ENCODE measurements at places on chromosomes 1 and 21.

DNA sequence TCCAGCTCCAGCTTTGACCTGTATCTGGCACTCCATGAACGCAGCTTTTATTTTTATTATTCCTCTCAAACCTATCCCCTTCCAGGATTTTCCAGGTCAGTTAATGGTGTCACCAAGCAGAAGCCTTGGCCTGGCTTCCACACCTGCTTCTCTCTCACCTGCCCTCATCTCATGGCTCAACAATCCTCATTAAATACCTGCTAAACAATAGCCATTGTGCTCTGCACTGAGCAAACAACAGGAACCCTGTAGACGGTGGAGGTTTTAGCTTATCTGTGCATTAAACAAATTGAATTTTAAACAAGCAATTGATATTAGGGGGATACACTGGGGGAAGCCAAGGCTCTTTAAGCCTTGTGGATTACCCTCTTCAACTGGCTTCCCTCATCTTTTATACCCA lies 15.3 kb downstream of the PYCR2 start:
- no peak for DNase-seq

GRCh38 chr1:246110343-246111219 lies 396.5 kb downstream of the SMYD3 start:
- no peak for DNase-seq

DNA sequence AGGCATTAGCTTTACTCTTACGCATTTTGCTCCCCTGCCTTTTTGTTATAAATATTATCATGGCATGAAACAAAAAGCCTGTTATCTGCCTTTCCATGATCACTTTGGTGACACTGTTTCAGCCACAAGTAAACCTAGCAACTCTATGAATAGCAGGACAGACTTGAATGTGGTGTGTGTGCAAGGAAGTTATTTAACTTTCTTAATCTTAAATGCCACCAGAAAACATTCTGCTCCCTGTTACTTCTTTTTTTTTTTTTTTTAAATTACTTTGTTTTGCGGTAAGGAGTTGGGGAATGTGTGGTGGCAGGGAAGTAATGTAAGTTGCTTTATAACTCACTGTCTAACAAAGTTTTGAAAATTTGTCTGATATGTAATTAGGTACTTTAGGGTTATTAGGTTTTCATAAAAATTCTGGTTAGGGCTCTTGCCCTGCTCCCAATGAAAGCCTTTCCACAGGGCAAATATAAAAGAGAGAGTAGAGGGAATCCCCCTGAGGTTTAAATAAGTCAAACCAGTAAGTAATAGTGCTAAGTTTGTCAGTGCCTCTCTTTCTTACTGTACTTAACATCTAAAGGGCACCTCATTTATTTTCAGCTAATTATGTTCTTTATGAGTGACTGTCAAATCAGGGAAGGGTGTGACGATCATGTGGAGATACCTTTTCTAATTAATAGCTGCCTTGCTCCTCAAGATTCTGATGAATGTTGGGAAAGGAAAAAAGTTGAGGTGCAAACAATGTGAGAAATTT lies 39.5 kb downstream of the RASAL2 start:
- no peak for DNase-seq

GRCh38 chr1:62906428-62906886 lies 122.5 kb downstream of the ATG4C start:
- DNase-seq, result no peak

DNA sequence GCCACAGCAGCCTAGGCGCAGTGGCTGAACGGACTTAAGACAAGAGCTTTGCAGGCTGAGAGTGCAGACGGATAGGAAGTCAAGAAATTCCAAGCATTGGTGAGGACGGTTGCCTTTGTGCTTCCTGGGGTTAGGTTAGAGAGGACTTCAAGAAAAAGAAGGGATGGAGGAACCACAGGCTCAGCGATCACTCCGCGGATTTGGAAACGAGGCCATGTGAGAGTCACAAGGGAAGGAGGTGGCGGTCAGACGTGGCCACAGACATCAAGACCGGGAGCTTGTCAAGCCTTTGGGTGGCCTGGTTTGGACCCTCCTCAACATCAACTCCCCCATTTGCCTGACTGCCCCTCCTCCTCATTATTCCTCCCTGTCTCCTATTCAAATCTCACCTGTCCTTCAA lies 62.3 kb downstream of the NID1 start:
- no peak for DNase-seq

DNA sequence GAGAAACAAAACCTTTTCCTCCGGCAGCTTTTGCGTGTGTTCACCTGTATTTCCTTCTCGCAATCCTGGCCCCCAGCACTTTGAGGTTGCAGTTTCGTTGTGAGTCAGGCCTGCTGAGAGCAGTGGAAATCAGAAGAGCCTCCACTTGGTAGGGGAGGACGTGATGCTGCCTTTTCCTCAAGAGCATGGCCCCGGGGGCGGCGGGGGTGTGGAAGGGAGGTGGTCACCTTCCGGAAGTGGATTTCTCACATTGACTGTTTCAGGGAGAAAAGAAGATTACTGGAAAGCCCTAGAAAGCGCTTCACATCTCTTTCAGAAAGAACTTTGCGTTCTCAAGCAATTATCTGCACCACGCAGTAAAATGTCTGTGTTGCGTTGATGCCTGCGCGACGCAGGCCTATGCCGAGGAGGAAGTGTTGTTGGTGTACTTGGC lies 12.2 kb upstream of the IL10 start:
- no peak for DNase-seq

DNA sequence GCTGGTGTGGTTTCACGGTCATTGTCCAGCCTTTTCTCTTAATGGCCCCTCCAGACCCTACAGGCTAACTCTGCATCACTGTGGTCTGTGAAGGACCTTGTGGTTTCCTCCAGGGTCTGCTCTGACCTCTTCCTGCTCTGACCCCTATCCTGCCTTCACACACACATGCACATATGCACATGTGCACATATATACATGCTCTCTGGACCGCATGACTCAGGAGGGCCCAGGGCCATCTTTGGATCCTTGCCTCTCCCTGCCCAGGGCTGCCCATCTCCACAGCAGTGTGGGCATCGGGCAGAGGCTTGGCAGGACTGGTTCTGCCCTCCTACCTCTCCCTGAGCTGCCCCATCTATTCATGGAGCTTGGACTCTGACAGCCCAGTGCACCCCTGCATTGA lies 510.9 kb downstream of the PTPRU start:
- no peak for DNase-seq

DNA sequence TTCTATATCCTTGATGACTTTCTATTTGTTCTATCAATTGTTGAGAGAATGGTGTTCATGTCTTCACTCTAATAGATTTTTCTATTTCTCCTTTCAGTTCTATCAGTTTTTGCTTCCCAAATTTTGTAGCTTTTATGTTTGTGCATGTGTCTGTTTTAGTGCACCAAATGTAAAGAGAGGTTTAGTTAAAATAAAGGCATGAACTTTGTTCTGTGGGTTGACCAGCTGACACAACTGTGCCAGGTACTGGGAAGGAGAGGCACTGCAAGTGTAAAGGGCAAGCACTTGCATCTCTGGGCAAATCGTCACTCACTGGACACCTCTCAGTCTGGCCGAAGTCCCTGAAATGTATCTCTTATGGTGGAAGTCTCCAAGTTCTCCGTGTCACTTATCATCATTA lies 38.6 kb upstream of the ABCD3 start:
- no peak for DNase-seq

DNA sequence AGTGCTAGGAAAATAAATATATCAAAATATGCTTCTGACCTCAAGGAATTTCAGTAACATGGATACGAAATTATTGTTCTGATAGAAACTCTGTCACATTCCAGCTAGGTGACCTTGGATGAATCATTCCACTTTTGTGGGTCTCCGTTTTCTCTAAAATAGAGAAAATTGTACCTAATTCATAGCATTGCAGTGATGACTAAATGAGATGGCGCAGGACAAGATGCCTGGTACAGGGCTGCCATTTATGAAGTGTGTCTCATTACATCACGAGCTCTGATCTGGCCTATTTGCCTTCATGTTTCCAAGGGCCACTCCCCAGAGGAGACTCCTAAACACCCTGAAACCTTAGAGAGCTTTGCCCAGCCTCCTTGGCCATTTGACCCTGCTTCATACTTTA lies 480.0 kb upstream of the USP24 start:
- no peak for DNase-seq

DNA sequence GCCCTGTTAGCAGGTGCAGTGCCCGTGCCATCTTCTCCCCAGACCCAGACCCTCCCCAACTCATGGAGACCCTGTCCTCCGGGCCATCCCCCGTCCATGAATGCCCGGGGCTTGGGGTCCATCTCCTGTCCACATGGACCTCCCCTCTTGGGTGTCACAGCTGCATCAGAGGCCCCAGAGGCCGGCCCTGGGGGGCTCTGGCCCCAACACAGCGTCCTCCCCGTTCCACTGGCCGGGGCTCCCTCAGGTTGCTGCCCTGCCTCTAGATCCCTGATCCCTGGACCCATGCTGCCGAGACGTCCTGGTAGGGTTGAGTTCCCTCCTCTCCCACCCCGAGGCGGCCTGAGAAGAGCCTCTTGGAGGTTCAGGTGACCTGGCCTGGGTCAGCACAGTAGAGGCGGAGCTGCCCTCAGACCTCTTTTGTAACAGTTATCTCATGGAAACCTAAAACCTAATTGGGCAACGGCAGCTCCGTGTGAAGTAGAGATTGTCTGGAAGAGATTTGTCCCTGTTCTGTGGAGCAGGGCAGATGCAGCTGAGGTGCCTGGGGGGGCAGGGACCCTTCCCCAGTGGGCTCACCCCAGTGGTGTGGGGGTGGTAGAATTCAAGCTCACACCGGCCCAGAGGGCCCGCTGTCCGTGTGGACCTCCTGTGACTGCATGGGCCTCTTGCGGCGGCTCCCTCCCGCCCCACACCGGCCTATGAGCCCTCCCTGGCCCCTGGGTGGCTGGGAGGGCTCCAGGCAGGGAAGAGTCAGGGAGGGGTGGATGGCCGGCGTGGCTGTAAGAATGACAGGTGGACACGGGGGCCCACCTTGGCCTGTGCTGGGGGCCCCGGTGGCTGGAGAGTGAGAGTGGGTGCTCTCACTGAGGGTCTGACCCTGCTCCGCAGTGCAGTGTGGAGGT lies 56.1 kb downstream of the SKI start:
- no peak for DNase-seq

DNA sequence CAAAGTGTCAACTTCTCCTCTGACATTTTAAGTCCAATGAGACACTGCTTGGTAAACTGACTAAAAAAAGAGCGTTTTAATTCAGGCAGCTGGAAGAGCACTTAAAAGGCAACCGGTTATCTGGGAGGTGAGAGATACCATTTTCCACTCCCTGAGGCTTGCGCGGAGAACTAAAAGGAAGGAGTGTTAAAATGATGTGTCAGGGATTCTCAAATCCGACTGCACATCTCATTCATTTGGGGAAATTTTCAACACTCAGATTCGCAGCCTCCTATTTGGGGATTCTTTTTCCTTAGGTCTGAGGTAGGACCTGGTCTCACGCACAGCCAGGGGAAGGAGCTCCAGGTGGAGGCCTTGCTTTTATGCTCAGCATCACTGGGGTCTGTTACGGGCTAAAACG lies 153.9 kb downstream of the GABPA start:
- DNase-seq, result no peak

DNA sequence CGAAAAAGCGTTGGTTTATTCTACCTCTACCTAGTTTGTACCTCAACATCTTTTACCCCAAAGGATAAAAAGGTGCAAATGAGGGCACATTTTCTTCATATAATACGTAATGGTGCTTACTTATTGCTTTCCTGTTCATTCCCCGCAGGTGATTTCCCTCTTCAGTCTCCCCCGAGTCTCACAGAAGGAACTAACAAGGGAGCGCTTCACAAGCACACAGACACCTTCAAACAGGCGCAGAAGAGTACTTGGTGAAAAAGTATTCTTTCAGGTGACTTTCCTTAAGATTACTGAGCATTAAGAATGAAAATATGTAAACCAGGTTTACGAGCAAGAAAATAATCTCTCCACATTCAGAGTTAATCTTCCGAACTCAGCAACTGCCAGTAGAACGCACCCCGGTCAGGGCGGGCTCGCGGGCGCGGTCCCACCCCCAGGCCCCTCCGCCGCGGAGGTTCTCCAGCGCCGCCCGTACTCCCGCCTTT lies 511 bp upstream of the RABGAP1L start:
- no peak for DNase-seq

DNA sequence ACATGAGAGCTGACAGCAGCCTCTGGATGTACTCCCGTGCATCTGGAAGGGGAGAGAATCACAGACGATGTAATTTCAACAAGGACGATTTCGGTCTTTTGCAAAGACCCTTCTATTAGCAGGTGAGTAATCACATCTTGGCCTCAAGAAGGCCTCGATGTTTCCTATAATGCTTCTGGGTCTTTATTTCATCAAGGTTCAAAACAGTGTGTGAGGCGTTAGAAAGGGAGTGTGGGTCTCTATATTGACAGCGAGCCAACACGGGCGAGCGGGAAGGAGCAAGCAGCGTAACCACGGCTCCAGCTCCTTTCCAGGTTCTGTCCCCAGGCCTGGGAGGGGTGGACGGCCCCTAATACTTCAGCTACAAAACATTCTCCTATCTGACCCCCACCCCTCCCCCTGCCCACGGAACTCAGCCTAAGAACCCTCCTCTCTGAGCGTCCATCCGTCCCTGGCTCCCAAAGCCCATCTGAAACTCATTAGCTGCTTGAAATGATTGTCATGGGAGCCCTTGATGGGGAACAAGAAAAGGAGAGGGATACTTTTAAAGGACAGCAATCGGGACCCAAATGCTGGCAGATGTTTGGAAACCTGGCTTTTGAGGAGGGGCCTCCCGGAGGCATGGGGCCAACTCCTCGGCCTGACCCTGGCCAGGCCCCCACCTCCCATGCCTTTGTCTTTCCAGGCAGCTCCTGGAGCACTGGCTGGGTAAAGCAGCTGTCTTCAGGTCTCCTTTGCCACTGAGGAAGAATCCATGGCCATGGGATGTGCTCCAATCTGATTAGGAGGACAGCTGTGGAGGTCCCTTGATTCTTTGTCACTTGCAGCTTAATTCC lies 250.8 kb downstream of the FOXD2 start:
- DNase-seq, result peak; percentile 53

DNA sequence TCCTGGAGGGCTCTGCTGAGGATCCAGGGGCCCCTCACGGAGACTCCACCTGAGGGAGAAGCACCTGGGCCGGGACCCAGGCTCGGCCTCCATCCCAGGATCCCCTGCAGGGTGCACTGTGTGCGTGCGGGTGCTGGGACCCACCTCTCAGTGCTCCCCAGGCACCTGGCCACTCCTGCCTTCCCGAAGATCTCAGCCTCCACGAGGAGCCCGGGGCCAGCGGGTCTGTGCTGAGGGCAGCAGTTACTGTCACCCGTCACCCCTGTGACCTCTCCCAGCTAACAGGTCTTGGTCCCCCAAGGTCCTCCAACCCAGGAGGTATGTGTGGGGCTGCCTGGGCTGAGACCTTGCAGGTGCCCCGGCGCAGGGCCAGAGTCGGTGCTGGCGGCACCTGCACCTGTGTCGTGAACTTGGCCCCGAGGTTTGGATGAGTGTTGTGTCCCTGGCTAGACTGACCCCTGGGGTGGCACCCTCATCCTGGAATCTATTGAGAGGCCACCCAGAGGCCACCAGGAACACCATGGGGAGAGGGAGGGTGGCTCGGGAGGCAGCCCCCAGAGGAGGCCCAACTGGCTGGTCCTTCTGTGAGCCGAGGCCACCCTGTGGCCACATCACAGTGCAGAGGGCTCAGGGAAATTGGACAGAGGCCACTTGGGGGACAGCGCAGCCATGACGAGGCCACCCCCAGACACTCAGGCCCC lies 17.7 kb downstream of the MORN1 start:
- peak; percentile 14 for DNase-seq

GRCh38 chr1:91553177-91553591 lies 52.5 kb downstream of the CDC7 start:
- DNase-seq, result no peak

Measured in right hindlimb (tissue), 1 donor.